Left colon (tissue), 2 donors: ENCODE measurements at places on chromosomes 1 and 21.

- DNase-seq: peak; percentile 32
Observed at GRCh38 chr1:222618880-222619596, 1.1 kb downstream of the MIA3 start.

DNA sequence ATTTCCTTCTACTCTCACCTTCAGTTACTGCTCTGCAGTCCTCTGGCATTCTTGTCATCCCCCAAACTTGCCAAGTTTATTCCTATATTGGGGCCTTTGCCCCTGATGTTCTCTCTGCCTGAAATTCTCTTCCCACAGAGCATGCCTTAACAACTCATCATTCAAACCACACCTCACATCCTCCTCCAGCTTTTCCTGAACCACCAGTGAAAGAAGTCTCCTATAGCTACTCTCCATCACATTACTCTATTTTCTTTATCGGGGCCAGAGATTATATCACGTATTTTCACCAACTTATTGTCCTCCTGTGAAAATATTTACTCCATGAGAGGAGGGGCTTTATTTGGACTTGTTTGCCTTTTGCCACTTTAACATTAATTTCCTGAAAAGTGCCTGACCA lies 32.1 kb downstream of the EXTL2 start:
- DNase-seq: no peak

DNA sequence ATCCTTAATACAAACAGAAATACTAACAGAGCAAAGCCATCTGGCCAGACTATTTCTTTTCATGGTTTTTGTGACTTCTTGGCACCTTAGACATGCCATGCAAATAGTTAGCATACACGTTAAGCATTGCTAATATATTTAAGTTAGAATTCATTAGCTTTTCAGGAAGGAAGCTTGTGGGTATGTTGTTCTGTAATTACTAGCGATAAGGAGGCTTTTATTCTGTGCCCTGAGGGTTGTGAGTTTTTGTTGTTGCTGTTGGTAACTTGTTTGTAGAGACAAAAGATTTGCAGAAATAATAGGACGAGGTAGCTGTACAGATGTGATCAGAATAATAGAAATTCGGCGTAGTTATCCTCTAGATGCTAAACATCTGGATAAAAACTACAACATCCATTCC lies 305.3 kb downstream of the TM2D1 start:
- DNase-seq: no peak

GRCh38 chr1:20885121-20885520 lies 98.0 kb upstream of the HP1BP3 start:
- no peak for DNase-seq

GRCh38 chr1:106975944-106976343 lies 80.5 kb upstream of the PRMT6 start:
- no peak for DNase-seq

GRCh38 chr1:10796029-10796944 lies at the start of gene CASZ1:
Gene CASZ1 (minus strand): TSS chr1:10796646. CDS start chr1:10693889, 102,757 bp downstream.
- DNase-seq: peak; percentile 81

DNA sequence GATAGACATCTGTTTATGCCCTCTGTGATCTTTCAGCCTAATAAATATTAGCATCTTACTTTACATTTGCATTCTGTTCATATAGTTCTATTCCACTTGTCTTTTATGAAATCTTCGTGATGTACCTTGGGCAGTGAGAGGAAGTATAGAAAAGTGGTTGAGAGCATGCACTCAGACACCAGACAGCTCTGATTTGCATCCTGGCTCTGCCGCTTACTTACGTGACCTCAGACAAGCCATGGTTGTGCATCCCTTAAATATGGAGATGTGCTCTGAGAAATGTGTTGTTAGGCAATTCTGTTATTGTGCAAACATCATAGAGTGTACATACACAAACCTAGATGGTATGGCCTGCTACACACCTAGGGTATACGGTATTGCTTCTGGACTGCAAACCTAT lies 22.9 kb downstream of the OVGP1 start:
- no peak for DNase-seq

GRCh38 chr1:89855413-89856123 lies 34.7 kb downstream of the LRRC8D start:
- DNase-seq: no peak

DNA sequence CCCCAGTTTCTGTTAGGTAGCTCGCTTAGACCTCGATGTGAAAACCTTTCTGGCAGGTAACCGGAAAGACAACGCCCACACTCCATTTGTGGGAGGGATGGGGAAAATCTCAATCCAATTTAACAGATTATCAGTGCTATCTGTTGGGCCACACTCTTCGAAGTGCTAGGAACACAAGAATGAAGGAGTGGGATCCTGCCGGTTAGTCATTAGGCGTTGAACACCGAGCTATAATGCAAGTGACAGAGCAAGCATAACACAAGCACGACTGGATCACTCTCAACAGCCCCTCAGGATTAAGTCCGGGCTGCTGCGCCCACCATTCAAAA lies 531 bp downstream of the SNIP1 start:
- DNase-seq: no peak

DNA sequence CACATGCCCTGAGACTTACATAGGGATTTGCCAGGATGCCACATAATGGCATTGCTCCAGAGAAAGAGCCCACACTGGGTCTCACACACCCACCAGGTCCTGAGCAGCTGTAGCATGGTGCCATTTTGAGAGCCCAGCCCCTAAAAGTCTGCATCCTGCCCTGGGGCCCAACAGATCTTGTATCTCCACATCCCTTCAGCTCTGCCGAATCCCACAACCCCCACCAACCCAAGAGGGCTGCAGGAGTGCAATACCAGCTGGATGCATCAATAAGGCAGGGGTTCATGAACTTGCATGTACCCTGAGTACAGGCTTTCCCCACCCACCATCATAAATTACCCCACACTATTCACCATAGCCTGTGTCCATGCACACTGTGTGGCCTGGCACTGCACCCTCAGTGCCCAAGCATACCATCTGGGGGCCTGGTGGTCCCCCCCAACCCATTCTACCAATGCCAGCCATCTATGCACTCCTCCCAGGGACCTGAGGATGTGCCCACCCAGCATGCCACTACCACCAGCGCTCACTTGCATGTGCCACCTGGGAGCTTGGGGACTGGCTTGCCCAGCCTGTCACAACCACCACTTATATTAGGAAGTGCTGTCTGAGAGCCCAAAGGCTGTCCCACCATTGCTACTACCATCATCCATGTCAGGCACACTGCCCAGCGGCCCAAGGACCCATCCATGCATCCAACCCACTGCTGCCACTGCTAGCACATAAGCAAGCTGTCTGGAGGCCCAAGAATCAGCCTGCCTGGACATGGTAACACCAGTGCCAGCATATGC lies 4.1 kb upstream of the KRTAP12-2 start:
- DNase-seq: no peak

DNA sequence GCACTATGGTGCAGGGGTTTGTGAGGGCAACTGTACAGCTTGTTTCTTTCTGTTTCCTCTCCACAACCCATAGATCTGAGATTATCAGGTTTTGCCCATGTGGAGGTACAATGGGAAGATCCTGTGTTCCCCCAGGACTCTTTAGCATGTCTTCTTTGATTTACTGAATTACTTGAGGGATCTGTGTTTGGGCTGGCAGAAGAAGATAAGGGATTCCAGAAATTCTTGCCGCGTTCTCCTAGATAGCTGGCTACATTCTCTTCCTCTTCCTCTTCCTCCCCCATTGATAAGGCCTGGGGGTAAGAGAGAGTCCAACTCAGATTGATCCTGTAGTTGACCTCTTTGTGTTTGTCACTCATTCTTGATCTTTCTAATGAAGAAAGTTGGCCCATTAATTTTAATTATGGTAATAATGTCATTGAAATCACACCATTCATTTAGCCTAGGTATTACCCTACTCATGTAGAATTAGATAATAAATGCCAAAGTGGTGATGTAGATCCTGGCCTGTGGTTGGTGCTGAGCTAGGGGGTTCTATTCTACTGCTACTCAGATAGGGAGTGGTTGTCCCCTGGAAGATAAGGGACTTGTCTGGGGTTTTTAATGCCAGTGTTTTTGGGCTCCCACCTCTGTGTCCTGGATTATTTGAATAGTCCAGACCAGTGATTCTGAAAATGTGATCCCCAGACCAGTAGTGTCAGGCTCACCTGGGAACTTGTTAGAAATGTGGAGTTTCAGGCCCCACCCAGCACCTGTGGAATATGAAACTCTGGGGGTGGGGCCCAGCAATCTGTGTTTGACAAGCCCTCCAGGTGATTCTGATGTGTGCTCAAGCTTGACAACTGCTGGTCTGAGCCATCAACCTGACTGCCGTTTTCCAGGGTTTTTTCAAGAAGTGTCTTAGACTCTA lies 122.2 kb downstream of the NOS1AP start:
- DNase-seq: peak; percentile 40

- DNase-seq: peak; percentile 60
Observed at GRCh38 chr1:223731133-223731770, 18.9 kb downstream of the CAPN2 start.

DNA sequence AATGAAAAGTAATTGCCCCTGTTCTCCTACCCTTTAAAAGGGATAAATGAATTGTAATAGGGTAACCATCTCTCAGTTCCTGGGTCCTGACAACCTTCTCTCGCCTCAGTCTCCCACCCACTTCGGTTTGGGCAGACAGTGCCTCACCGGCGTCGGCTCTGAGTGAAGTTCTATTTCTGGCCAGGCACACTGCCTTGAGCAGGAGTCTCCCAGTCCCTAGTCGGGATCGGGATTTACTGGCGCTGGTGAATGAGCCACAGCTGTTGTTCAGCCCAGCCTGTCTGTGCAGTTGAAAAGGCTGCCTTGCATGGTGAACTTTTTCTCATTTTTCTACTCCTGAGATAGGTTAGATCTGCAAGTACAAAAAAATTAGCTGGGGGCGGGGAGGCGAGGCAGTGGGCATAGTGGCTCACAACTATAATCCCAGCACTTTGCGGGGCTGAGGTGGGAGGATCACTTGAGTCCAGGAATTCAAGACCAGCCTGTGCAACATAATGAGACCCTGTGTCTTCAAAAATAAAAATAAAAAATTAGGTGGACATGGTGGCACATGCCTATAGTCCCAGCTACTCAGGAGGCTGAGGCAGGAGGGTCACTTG lies 7.4 kb downstream of the PLEKHM2 start:
- DNase-seq: no peak

- DNase-seq: no peak
Observed at GRCh38 chr1:209218981-209219380, 364.5 kb upstream of the CAMK1G start.
